ENCODE measurements at places on chromosomes 3 and 15. TPM values are rescaled to one million over a fixed set of nuclear protein-coding genes. Genes with fewer than 3 reads are reported as not detected.

- no peak overlapping the region for H3K4me3 ChIP-seq
- no peak for DNase-seq
- no peaks in the 10 kb centered on the region for H3K27me3 ChIP-seq
- peaks cover 2% of the 10 kb centered on the region for H3K4me1 ChIP-seq
- H3K36me3 ChIP-seq, result peaks cover 4% of the 10 kb centered on the region
- no peak overlapping the region for H3K27ac ChIP-seq
Measured at GRCh38 chr3:36459177-36459576, 78.9 kb downstream of the STAC start.

GRCh38 chr3:18258492-18258891 lies 166.6 kb downstream of the SATB1 start:
- no peak overlapping the region for H3K27ac ChIP-seq
- no peaks in the 10 kb centered on the region for H3K27me3 ChIP-seq
- DNase-seq, result no peak
- H3K4me1 ChIP-seq, result no peaks in the 10 kb centered on the region
- H3K4me3 ChIP-seq, result no peak overlapping the region
- H3K36me3 ChIP-seq, result no peaks in the 10 kb centered on the region

TRIM42 gene
- not detected for polyA plus RNA-seq

GRCh38 chr3:122305818-122306621 lies 19.0 kb upstream of the CSTA start:
- no peak overlapping the region for H3K4me3 ChIP-seq
- no peak overlapping the region for H3K27ac ChIP-seq
- no peaks in the 10 kb centered on the region for H3K36me3 ChIP-seq
- H3K27me3 ChIP-seq, result no peaks in the 10 kb centered on the region
- no peaks in the 10 kb centered on the region for H3K4me1 ChIP-seq

PRICKLE2 gene
- polyA plus RNA-seq, result 9.2 TPM

RNF168 gene
- 10.5 TPM for polyA plus RNA-seq

DNA sequence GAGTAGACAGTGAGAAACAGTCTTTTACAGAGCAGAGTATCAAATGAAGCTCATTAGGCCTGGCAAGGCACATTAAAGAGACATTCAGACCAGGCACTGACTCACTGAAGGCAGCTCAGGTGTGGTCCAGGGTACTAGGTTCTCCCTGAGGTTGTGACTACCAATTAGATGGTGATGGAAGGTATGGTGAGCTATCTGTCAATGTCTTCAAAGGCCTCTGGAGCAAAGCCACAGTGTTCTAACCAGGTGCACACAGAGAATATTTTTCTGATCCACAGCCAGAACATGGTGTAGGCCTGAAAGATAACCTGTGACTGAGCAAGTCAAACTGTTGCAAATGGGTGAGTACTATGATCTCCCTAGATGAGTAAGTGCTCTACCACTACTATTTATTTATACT lies 51.5 kb downstream of the EOMES start:
- H3K27me3 ChIP-seq, result no peaks in the 10 kb centered on the region
- no peak for DNase-seq
- H3K27ac ChIP-seq, result no peak overlapping the region
- no peaks in the 10 kb centered on the region for H3K36me3 ChIP-seq
- peaks cover 6% of the 10 kb centered on the region for H3K4me1 ChIP-seq
- H3K4me3 ChIP-seq, result no peak overlapping the region

DNA sequence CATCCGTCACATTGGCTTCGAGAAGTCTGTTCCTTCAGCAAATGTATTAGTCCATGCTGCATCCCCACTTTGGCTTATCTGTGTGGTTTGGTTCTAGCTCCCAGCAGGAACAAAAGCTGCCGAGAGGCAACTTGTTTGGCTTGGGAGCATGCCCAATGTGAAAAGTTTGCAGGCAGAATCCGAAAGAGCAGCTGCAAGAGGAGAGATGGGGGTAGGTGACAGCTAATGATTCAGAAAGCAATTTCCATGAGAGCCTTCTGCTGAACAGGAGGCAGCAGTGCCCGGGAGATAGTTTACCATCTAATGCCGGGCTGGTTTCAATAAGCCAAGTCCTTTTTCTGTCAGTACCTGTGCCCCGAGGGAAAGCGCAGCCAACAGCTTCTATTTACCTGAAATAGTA lies 60.2 kb downstream of the GRM7 start:
- no peak overlapping the region for H3K27ac ChIP-seq
- no peaks in the 10 kb centered on the region for H3K4me1 ChIP-seq
- no peaks in the 10 kb centered on the region for H3K27me3 ChIP-seq

CYP11A1 gene
- polyA plus RNA-seq, result 2.4 TPM

DNA sequence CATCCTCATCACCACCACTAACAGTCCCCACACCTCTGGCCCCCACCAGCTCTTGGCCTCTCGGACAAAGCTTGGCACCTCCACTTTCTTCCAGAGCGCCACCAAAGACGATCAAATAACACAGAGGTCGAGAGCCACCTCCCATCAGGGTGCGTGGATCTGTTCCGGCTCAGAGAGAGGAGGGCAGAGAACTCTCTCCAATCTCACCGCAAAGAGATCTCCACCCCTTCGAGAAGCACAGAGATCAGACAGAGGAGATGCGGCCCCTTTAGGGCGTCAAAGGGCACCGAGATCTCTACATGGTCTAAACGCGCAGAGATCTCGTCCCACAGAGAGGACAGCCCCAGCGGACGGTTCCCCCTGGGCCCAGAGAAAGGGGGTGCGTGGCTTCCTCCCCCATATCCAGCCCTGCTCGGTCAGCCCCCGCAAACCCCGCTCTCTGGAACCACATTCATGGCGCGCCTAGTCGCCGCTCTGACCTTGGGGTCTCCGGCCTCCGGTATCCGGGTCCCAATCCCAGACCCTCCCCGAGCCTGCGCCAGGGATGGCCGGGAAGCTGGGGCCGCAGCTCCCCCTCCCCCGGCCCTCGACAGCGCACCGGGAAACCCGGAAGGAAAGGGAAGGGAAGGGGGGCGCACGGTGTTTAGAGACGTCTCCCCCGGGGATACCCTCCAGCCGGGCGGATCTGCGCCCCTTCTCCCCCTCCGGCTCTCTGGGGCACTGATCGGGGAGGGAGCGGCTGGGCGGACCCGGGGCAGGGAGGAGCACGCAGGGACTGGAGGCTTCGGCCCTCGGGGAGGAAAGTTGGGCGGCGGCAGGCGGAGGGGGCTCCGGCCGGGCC lies 608 bp downstream of the SCN5A start:
- DNase-seq, result peak; percentile 21
- no peak overlapping the region for H3K27ac ChIP-seq
- no peaks in the 10 kb centered on the region for H3K36me3 ChIP-seq
- H3K27me3 ChIP-seq, result peaks cover 50% of the 10 kb centered on the region

Measured in muscle of leg (tissue), 16 donors.